ENCODE measurements at places on chromosomes 2 and 18. TPM values are rescaled to one million over a fixed set of nuclear protein-coding genes. Genes with fewer than 3 reads are reported as not detected.
A peak's percentile ranks its signal among the peaks of the same experiment; 100 is the strongest.

Gene KCNIP3
- total RNA-seq, result not detected

Gene HOXD3
- total RNA-seq, result not detected

Gene SPRED2
- total RNA-seq, result 3.5 TPM

- no peak for DNase-seq
These were observed 195.3 kb downstream of the FHOD3 start for GRCh38 chr18:36492604-36493329.

DNA sequence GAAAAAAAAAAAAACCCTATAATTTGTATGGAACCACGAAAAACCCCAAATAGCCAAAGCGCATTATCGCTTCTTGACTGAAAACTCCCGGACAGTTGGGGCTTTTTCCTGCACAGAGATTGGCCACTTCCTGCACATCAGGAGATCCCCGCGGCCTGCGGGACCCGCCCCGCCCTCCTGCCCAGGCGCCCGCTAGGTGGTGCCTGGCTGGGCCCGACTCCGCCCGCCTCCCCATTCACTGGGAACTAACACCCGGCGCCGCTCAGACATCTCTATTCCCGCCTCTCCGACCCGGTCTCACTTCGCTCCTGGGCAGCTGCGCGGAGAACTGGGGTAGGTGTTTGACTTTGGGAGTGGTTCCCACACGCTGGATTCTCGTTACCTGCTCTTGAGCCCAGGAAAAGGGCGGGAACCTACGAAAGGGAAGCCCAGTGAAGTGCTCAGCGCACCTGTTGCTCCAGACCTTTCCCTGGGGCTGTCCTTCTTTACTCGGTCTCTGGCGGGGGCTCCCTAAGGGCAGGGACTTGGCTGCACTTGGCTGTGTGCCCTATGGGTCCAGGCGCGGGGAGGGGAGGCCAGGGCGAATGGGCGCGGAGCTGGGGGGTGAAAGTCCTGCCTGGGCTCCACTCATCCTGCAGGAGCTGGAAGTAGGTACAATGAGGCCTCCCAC, at the start of gene HMSD:
HMSD (plus strand) TSS at position 234 of the 670 bp plus-strand sequence. CDS start 4,155 bp downstream, outside the sequence.
- DNase-seq, result peak; percentile 69

- DNase-seq, result peak; percentile 93
These were observed 138.3 kb upstream of the ID2 start for GRCh38 chr2:8543383-8544170.

Gene COPS8
- total RNA-seq, result 39.9 TPM

- no peak for DNase-seq
These were observed 145.4 kb upstream of the RNF152 start for GRCh38 chr18:62037989-62038778.

DNA sequence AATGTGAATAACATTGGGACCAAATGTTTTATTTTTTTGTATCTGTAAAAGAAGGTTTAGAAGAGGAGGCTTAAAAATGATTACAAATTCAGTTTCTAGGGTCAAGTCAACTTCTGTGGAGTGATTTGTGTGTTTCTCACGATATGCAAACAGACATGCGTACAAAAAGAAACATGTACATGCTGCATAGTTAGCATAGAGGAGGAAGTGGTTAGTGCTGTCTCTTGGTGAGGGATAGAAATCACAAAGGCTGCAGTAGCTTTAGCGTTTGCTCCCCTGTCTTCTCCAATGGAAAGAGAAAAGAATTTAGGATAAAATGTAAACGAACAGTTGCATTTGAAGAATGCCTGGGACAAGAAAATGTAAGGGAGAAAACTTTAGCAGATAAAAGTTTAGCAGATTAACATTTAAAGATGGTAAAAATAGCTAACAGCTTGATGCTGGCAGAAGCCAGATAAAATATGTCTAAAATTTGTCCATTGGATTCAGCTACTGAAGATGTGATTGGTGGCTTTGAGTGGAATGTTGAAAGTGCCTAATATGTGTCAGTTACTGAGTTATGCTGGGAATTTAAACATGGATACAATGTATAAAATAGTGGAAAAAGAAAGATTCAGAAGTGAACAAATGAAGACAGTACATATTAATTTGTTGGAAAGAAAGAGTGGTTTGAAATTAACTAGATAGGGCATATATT, 44.9 kb downstream of the MALT1 start:
- no peak for DNase-seq

Gene TDRD15
- total RNA-seq, result not detected

- no peak for DNase-seq
These were observed 26.8 kb downstream of the MBOAT2 start for GRCh38 chr2:8976442-8977259.

GRCh38 chr2:51994123-51994763, 962.3 kb upstream of the NRXN1 start:
- no peak for DNase-seq

- no peak for DNase-seq
These were observed 136.1 kb downstream of the TMEM200C start for GRCh38 chr18:5759194-5759593.

Gene DNAJB2
- 48.2 TPM for total RNA-seq

DNA sequence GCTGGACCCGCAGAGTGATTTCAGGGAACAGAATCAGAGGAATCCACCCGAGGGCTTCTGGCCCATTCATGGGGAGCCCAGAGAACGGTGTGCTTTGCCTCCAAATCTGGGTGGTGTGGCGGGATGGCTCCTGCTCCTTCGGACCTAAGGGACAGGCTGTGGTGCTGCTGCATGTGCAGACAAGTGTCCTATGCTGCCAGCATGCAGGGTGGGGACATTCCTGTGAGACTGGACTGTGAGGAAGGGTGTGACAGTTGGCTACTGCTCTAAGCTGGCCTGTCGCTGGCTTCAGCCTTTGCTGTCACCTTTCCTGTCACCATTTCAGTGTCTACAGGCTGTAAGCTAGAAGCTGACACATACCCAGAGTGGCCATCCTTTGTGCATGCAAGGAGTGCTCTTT, 2.9 kb upstream of the SLC4A3 start:
- no peak for DNase-seq

DNA sequence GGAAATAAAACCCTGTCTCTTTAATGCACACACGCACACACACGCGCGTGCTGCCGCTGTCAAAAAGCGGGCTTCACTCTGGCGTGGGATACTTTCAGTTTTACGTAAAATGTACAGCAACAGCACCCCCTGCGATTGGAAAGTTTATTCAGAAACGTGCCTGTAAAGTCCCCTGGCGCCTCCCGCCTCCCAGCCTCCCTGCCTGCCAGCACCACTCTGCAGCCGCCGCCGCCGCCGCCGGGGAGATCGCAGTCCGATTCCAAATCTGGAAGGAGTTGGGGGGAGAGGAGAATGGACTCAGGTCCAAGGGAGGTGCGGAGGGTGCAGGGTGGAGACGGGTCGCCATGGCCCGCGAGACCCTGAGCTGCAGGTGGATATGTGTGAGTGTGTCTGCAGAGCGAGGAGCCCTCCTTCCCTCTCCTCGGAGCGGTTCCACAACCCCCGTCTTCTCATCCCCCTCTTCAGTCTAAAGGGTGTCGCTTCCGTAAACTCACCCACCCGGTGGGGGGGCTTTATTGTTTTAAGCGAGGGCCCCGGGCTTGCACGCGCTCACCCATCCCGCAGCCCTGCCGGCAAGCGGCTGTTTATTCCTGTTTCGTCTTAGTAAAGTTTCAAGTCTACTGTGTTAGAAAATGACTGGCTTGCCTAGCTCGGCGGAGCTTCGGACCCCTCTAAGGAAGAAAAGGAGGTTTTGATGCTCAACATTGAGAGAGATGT, 1.8 kb upstream of the BCL11A start:
- DNase-seq, result peak; percentile 76

- DNase-seq, result no peak
These were observed 271.1 kb downstream of the PHLPP1 start for GRCh38 chr18:62986490-62986889.

DNA sequence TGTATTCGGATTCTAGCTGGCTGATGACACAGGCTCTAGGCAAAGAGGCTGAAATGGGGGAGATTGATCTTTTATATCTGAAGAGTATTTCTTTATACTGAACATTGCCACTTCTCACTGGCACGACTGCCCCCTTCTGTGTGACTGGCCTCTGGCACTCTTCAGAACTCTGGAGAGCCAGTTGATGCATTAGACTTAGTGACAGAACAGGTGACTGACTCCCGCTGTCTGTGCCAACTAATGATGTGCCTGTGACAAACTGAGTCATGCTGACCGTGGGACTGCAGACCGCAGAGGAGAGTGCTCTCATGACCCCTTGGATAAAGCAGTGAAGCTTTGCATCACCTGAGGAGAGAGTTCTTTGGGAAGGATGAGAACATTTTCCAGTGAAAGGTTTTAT, 14.4 kb downstream of the MGAT5 start:
- no peak for DNase-seq

Gene MYL12A
- total RNA-seq, result 722 TPM

Gene CAPN14
- 0.26 TPM for total RNA-seq

GRCh38 chr2:78532762-78533379, 492.6 kb upstream of the REG3G start:
- no peak for DNase-seq

GRCh38 chr2:70901227-70902066, 34.3 kb upstream of the ATP6V1B1 start:
- no peak for DNase-seq

Gene LRP2
- 0.44 TPM for total RNA-seq

DNA sequence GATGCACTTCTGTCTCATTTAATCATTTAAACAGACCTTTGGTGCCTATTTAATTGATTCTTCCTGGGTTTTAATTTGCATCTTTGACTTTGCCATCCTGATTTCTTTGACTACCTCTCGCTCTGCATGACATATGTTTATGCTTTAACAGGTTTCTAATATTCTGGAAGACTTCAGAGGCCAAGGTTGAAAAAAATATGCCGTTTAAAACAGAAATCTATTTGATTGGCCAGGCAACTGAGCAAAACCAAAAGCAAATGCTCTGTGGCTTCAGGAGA, 303.4 kb downstream of the IRS1 start:
- no peak for DNase-seq

GRCh38 chr2:231222318-231223000, 24.0 kb downstream of the ARMC9 start:
- DNase-seq, result no peak

Gene B3GNT7
- total RNA-seq, result 0.49 TPM

DNA sequence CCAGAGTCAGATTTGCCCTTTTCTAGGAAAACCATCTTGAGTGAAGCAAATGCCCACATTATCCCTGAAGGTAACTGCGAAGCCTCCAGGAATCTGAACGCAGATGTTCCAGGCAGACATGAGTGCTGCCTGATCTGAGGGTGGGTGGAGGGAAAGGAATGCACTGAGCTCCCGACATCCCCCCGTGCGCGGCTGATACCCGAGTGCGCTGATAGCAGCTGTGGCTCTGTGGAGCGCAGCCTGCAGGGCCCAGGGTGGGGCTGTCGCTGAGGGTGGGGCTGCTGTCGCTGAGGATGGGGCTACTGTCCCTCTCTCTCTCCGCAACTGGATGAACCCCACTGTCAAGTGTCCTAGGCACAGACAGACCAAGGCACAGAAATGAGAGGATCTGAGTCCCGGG, 82.4 kb downstream of the GFPT1 start:
- no peak for DNase-seq

DNA sequence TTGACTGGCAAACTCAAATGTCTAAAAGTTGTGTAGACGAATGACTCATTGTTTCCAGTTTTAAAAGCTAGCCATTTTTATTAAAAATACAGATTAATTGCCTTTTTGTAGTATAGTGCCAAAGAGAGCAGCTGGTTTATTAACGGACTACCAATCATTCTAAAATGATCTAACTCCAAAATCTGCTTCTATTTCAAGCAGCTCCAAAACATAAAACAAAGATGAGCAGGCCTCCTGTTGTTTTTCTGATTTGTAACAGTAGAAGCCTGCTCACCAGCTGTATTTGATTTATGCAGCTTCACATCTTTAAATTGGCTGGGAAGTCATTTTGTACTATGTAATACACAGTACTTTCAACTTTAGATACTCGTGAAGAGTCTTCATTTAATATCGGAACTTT, 171.8 kb downstream of the UBR3 start:
- DNase-seq, result no peak

DNA sequence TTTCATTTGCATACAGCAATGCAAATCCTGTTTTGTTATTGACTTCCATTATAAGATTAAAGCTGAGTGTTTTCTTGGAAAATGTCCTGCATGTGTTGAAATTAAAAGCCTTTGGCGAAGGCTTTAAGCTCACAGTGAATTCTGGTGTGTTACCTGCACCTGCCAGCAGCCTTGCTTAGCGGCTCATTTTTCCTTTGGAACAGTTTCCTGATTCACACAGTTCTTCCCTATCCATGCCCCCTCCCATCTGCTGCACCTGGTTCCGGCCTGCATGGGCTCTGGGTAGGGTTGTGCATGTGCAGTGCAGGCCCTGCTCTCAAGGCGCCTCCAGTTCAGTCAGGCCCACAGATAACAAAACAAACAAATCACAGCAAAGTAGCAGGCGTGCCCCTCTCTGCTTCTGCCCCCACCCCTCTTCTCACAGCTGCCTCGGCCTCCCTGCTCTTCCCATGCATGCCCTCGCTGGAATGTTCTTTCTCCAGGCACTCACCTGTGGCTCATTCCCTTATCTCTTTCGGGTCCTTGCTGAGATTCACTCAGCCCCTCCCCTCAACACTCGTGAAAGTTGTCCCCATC, 15.8 kb downstream of the MTCL1 start:
- DNase-seq, result no peak

Gene CD28
- 35.7 TPM for total RNA-seq

GRCh38 chr2:109471658-109472057, 142.1 kb downstream of the SEPTIN10 start:
- no peak for DNase-seq

GRCh38 chr2:225526760-225527390, 127.4 kb downstream of the NYAP2 start:
- DNase-seq, result no peak

Gene SP3
- 105 TPM for total RNA-seq

Gene DSG2
- 0.35 TPM for total RNA-seq

GRCh38 chr2:62803961-62804360, 98.4 kb downstream of the EHBP1 start:
- no peak for DNase-seq

Gene E2F6
- 7.5 TPM for total RNA-seq

- no peak for DNase-seq
These were observed 87.5 kb downstream of the TMEM131 start for GRCh38 chr2:97908208-97908676.

Gene MRPS9
- 30.8 TPM for total RNA-seq
